ENCODE measurements at places on chromosomes 1 and 21. TPM values are rescaled to one million over a fixed set of nuclear protein-coding genes. Genes with fewer than 3 reads are reported as not detected.

The FAM163A gene
- 0.05 TPM for total RNA-seq

The RASAL2 gene
- 5.3 TPM for total RNA-seq

The WNT2B gene
- total RNA-seq = 0.40 TPM

The MYBPH gene
- total RNA-seq = not detected

The RBM11 gene
- not detected for total RNA-seq

The ADGRL2 gene
- 36.5 TPM for total RNA-seq

The TDRD5 gene
- total RNA-seq = not detected

The FCRLA gene
- not detected for total RNA-seq

The SLC9C2 gene
- total RNA-seq = not detected

The GJB3 gene
- total RNA-seq = 0.08 TPM

The GATAD2B gene
- 18.9 TPM for total RNA-seq

The MRPS21 gene
- total RNA-seq = 27.0 TPM

The CR1L gene
- total RNA-seq = 0.43 TPM

The RBP7 gene
- total RNA-seq = 2.5 TPM

The CHI3L2 gene
- 0.23 TPM for total RNA-seq

The MROH9 gene
- total RNA-seq = not detected

The FAM72D gene
- not detected for total RNA-seq

The PDC gene
- total RNA-seq = not detected

The C4BPB gene
- total RNA-seq = 223 TPM

DNA sequence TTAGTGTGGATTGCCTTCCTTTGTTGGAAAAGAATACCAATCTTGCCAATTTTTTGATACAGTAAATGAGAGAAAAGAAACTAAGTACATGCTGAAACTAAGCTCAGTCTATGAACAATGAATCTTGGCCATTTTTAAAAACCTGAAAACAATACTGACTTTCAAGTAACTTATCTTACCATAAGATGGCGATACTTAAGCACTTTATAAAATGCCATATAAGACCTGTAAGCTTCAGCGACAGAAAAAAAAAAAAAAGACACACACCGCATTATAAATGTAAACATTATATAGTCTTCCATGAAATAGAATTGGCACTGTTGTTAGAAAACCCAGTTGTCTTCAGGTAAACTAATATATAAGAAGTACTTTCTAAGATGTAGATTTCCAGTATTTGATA, 3.0 kb downstream of the OLFM3 start:
- DNase-seq = no peak

GRCh38 chr1:177913762-177914540, 55.9 kb downstream of the SEC16B start:
- DNase-seq = no peak

GRCh38 chr1:167573035-167573434, 19.5 kb upstream of the CREG1 start:
- DNase-seq = no peak

DNA sequence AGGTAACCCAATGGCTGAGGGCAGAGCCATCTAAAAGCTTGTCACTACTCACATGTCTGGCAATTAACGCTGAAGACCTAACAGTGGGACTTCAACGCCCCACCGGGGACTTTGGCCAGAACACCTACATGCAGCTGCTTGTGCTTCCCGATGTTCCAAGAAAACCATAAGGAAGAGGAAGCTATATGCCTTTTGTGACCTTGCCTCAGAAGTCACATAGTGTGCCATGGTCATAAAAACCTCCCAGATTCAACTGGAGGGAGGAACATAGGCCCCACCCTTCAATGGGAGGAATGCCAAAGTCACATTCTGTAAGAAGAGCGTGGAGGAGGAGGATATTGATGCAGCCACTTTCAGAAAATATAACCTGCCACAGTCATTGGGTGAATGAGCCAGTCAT, 147.8 kb upstream of the MAGI3 start:
- no peak for DNase-seq

GRCh38 chr1:41495210-41495948, 10.9 kb upstream of the EDN2 start:
- DNase-seq = no peak

DNA sequence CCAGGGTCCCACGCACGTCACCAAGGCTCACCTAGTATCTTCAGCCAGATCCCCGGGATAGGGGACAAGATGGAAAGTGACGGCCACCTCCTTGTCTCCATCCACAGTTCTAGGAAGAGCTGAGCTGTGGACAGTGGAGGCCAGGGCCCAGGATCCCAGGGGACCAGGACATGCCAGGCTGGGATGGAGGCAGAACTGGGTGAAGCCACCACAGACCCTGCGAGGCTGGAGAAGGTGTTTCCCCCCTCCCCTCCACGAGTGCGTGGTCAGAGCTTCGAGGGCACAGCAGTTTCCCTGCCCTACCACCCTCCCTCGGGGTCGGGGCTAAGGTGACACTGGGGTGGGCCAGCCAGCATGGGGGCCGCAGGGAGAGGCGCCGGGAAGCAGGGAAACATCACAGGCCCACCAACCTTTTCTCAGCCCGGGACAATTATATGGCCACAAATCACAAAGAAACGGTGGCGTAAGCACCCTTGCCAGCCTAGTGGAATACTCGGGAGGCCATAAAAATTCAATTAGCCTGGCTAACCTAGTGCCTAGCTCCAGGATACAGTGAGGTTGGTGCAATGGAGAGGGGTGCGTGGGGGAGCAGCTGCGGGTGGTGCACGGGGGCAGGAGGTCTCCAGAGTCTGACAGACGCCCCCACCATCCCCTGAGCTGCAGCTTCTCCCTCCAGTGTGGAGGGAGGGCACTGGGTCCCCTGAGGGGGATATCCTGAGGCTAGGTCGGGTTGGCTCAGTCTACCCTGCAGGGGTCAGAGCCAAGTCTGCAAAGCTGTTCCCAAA, 13.4 kb downstream of the DRAXIN start:
- no peak for DNase-seq

GRCh38 chr21:42315296-42315891, at the start of gene TFF3:
Gene TFF3, minus strand, starts transcription at chr21:42315409. Its CDS starts 35 bp downstream, at chr21:42315374.
- no peak for DNase-seq

- no peak for DNase-seq
These were observed at the start of gene RUNX1 for GRCh38 chr21:35048706-35049617. Gene RUNX1, minus strand, starts transcription at chr21:35049302.

GRCh38 chr1:118504221-118504644, 319.2 kb upstream of the SPAG17 start:
- no peak for DNase-seq

GRCh38 chr21:45246386-45247320, 41.0 kb downstream of the POFUT2 start:
- no peak for DNase-seq

DNA sequence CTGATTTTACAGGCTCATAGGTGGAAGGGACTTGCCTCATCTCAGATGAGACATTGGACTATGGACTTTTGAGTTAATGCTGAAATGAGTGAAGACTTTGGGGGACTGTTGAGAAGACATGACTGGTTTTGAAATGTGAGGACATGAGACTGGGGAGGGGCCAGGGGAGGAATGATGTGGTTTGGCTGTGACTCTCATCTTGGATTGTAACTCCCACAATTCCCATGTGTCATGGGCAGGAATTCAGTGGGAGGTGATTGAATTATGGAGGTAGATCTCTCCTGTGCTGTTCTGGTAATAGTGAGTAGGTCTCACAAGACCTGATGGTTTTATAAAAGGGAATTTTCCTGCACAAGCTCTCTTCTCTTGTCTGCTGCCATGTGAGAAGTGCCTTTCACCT, 20.8 kb downstream of the SCYL3 start:
- DNase-seq = no peak

- no peak for DNase-seq
These were observed 114.2 kb downstream of the ADGRL4 start for GRCh38 chr1:78892260-78892840.

- no peak for DNase-seq
These were observed 27.3 kb downstream of the LY9 start for GRCh38 chr1:160823296-160823695.

DNA sequence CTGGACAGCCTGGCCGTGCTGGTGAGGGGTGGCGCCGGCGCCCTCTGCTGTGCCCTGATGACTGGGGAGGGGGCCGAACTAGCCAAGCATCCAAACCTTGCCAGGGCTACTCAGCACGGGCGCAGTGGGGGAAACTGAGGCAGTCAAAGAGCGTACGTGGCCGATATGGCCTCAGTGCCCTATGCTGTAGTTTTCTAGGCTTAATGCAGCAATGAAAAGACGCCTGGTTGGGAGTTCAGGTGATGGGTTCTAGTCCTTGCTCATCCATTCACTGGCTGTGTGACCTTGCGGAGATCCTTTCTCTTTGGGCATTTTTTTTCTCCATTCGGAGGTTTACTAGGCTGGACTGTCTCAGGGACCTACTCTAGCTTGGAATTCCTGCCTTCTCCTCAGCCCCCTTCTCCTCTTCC, 822 bp downstream of the MTX1 start:
- DNase-seq = no peak

GRCh38 chr1:89688607-89689006, 55.7 kb downstream of the LRRC8C start:
- no peak for DNase-seq

DNA sequence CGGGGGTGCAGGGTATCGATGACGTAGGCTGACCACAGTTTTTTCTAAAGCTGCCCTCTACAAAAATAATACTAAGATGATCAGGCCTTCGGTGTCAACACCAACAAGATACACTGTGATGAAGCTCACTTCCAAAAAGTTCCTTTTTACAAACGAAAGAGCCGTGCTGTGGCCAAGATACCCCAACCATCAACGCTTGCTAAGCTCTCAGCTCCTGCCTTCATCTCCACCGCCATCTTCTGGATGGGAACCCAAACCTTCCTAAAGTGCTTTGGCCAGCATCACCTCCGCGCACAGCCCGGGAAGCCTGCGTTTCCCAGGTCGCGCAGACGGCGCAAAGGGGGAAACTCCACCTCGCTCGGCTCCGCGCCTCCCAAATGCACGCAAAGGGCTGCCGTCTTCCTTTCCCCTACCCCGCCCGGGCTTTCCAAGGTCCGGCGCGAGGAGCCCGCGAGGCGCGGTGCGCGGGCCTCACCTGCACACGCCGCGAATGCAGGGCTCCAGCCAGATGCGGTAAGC, 541 bp downstream of the USP48 start:
- no peak for DNase-seq

- DNase-seq = no peak
These were observed 7.1 kb downstream of the KIF26B start for GRCh38 chr1:245161866-245162265.

- no peak for DNase-seq
These were observed 795.1 kb downstream of the BRINP3 start for GRCh38 chr1:189682591-189682990.

DNA sequence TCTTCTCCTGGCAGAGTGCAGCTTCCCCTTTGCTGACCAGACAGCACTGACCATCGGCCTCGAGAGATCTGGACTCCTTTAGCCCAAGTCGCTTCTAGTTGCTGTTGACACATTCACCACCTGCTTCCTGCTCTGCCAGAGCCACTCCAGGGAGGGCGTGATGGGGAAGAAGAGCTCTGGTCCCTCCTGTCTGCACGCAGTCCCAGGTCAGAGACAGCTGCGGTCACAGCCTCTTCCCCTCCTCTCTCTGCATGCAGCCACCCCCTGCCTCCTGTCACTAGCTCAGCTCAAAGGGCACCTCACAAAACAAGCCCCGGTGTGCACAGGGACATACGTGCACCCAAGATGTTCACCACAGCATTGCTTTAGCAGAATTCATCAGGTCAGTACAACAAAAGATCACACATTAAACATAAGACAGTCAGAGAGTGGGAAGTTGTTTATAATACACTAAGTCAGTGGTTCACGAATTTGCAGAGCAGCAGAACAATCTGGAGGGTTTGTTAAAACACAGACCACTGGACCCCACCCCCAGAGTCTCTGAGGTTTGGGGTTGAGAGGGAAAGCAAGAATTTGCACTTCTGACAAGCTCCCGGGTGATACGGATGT, 132.9 kb downstream of the SYF2 start:
- no peak for DNase-seq

GRCh38 chr1:40903106-40903505, 40.9 kb upstream of the CITED4 start:
- no peak for DNase-seq

DNA sequence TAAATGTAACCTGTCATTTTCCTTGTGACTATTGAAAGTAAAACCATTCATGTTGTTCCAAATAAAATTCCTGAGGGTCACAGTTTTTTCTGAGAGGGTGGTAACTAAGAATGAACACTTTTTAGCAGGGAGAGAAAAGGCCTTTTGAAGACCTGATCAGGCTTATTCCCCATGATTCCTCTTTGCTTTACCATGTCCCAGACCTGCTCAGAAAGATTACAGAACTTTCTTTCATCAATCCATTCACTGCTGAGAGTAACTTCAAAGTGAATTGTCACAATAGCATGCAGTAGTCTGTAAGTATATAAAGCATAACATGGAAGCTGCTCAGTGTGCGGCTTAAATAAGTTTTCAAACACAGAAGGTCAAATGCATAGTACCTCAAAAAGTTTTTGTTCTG, 201.5 kb upstream of the COL11A1 start:
- DNase-seq = no peak

- no peak for DNase-seq
These were observed 54.3 kb upstream of the SERBP1 start for GRCh38 chr1:67484492-67484891.

GRCh38 chr1:93339171-93339697, 6.5 kb upstream of the DR1 start:
- DNase-seq = no peak

GRCh38 chr1:172776071-172776470, 117.2 kb downstream of the FASLG start:
- no peak for DNase-seq

- no peak for DNase-seq
These were observed 439.9 kb downstream of the DISC1 start for GRCh38 chr1:232066521-232066920.
